ENCODE measurements at places on chromosomes 13 and 19.
A peak's percentile ranks its signal among the peaks of the same experiment; 100 is the strongest.

DNA sequence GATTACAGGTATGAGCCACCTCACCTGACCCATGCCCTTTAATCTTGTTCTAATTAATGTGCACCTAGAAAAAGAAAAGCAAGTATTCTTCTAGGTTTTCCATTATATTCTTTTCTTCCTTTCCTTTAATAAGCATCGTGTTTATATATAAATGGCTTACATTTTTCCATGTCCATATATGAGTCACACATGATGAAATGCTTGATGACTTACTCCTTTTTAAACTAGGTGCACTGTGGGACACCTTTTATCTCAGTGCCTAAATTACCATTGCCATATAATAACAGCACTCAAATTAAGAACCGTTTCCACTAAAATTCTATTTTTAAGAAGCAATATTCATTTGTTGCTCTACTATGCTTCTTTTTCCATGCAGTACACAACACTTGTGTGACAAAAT is 363.3 kb downstream of the LIG4 start:
- DNase-seq = no peak

- peak; percentile 28 for DNase-seq
These were observed 1.1 kb downstream of the NAA16 start for GRCh38 chr13:41312176-41312500.

GRCh38 chr19:47539747-47540311 is 25.0 kb upstream of the NAPA start:
- no peak for DNase-seq

- no peak for DNase-seq
These were observed 9.3 kb upstream of the LAIR1 start for GRCh38 chr19:54373781-54374631.

DNA sequence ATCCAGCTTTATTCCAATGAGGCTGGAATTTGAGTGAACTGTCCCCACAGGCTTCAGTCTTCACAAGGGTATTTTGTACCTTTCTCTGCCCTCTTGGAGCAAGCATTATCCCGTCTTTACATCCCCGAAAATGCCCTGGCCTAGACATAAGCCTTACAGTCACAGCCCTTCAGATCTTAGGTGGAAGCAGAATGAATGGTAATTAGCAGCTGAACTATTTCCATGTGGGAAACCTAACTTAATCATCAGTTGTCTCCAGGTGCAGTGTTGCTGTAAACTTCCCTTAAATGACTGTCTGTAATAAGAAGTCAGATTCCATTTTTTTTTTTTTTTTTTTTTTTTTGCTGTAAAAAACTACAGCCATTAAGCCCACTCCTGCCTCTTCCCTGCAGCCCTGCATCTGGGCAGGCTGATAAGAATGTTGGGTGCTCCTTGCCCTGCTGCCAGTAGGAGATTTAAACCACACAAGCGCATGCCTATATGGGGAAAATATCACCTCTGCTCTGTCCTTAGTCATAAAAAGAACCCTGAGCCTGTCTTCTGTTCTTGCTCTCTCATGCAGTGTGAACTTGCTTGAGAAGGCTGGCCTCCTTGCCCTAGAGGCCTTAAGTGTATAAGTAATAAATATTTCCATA is 426.8 kb upstream of the SLITRK5 start:
- DNase-seq = no peak
